ENCODE measurements at places on chromosomes 2 and 18.

GRCh38 chr2:1747065-1747941, 3.0 kb upstream of the PXDN start:
- DNase-seq: no peak

DNA sequence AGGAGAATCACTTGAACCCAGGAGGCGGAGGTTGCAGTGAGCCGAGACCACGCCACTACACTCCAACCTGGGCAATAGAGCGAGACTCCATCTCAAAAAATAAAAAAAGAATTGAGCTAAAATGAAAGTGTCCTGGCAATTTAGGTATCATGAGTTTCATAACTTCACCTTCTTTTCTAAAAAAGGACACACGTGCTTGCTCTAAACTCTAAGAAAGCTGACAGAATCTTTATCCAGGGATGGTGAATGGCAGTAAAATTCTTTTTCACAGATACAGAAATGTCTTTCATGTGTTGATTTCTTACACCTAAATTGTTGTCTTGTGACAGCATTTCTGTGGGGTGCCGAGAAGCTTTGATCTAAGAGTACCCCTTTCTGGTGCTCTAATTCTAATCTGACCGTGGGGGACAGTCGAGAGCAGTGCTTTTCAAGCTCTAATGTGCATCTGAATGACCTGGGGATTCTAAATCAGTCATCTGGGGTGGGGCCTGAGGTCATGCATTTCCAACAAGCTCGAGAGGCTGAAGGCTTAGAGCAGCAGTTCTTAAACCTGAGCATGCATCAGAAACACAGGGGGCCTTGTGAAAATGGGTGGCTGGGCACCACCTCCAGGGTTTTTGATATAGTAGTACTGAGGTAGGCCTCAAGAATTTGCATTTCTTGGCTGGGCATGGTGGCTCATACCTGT, 42.1 kb upstream of the REL start:
- DNase-seq: no peak

DNA sequence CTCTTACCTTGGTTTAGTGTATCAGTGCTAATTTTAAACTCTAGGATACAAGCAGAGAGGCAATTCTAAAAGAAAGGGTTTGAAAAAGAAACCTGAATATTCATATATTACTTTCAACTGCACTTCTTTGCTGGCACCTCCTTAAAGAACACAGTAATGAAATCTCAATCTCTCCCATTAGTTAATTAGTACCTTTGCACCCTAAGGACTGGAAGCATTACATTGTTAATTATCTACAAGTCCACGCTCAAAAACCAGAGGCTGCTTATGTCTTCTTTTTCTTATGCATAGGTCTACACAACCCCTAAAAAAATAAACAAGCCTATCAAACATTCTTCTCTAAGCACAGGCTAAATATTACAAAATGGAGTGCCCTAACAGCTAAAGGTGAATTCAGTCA, 20.2 kb downstream of the EPHA4 start:
- no peak for DNase-seq

GRCh38 chr18:24613896-24614640, 153.6 kb downstream of the HRH4 start:
- no peak for DNase-seq

DNA sequence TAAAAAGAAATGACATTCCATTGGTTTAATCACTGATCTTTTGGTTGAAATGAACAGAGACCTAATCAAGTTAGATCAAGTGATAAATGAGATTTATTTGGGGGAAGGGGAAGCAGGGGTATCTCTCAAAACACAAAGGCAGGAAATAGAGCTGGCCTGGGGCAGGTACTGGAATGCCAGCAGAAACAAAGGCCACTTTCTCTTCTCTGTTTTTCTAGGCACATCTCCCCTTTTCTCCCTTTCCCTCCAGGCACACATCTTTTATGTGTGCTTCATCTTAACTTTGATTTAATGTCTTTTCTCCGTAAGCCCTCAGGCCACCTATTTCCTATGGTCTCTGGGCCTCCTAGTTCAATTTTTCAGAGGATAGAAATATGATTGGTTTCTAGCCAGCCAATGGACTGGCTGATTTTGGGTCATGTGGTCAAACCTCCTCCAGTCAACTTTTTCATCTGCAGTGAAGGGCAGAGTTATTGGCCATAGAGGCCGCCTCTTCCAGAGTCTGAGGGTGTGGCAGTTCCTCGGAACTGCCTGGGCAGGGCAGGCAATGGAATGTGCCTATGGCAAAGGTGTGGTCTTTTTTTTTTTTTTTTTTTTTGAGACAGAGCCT, 58.9 kb upstream of the FAM136A start:
- no peak for DNase-seq

GRCh38 chr18:61031626-61032025, 301.6 kb upstream of the CDH20 start:
- no peak for DNase-seq

- no peak for DNase-seq
Observed at GRCh38 chr2:106073678-106074406, 120.3 kb downstream of the UXS1 start.

- DNase-seq: no peak
Observed at GRCh38 chr2:104862058-104862941, 8.4 kb downstream of the POU3F3 start.

- DNase-seq: no peak
Observed at GRCh38 chr2:61900281-61900680, 5.2 kb upstream of the COMMD1 start.

- DNase-seq: peak; percentile 80
Observed at GRCh38 chr2:237092920-237093781, 7.5 kb downstream of the COPS8 start.

DNA sequence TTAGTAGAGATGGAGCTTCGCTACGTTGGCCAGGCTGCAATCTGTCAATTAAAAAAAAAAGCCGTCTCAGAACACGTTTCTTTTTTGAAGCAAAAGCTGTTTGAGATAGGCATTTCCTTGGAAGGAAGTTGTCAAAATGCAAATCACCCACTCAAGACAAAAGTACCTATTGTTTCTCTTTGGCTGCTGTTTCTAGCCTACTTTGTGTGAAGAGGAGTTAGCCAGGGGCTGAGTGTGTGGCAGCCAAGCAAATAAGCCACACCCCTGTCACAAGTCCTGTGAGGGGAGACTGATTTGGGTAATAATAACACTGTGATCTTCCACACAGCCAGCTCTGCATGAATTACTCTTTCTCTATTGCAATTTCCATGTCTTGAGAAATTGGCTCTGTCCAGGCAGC, 47.4 kb upstream of the CDCA7 start:
- DNase-seq: no peak

DNA sequence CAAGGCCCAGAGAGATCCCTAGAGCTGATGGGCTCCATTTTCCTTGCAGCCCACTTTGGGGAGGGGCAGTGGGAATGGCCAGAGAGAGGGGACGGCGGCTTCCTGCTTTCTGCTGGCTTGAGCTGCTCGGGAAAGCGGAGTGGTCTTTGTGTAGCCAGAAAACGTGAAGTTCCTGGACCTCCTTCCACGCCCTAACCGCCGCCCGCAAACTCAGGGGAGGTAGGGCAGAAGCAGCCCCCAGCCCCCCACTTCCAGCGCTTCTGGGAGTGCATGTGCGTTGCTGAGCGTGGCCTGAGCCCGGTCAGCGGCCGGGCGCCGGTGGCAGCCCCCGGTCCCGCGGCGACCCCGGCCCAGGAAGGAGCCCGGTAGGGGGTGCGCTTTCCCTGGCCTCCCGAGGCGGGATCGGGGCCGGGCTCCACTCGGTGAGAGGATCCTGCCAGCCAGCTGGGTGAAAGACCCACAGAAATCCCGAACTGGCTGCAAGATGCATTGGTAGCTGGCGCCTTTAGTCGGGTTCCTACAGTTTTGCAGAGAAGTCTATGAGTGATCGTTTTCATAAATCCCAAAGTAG, 25.3 kb upstream of the BOD1L2 start:
- no peak for DNase-seq

GRCh38 chr2:187569042-187569441, 14.8 kb upstream of the TFPI start:
- no peak for DNase-seq

DNA sequence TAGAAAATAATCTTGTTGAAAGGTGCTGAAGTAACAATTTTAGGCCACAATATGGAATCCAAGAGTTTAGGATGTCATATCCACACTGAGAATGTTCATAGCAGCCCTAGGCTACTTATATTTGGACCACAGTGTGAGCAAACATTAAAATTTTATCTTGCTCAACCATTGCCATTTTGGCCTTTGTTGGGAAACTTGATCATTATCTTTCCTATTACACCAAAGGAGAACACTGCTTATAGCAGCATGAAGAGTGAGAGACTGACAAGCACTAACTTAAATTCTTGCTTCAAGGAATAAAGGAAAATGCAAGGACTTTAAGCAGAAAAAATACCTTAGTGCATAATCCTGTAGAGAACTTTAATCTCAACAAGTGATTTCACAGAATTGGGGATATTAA, 86.3 kb upstream of the LRRTM4 start:
- DNase-seq: no peak

GRCh38 chr2:225487878-225488416, 88.4 kb downstream of the NYAP2 start:
- DNase-seq: no peak

DNA sequence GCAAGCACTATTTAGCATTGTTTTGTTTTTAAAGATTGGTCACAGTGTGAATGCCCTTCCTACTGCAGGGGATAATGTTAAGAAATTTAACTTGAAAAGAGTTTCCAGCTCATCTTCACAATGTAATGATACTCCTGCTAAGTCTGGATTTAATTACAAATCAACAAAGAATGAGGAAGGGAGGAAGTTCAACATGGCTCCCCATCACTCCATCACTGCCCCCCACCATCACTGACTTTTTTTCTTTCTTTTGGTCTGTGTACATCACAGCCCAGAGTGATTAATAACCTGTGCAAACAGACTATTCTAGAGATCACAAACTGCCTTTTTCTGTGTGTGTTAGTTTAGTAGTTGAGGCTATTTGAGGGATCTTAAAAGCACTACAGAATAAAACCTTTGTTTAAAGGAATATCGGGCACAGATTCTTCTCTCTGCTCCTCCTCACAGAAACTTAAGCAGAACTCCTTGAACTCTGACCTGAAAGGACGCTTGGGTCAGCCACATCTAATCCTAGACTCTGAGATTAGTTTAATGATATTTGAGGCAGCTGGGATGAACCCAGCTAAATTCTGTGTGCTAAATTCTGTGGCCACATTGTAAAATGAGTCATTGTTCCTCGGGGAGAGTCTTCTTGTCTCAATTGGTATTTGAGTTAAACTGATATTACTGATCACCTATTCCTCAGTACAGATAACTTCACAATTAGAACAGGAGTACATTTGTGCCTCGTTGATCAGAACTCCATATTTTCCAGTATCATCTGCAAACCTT, 47.8 kb downstream of the SATB2 start:
- no peak for DNase-seq

DNA sequence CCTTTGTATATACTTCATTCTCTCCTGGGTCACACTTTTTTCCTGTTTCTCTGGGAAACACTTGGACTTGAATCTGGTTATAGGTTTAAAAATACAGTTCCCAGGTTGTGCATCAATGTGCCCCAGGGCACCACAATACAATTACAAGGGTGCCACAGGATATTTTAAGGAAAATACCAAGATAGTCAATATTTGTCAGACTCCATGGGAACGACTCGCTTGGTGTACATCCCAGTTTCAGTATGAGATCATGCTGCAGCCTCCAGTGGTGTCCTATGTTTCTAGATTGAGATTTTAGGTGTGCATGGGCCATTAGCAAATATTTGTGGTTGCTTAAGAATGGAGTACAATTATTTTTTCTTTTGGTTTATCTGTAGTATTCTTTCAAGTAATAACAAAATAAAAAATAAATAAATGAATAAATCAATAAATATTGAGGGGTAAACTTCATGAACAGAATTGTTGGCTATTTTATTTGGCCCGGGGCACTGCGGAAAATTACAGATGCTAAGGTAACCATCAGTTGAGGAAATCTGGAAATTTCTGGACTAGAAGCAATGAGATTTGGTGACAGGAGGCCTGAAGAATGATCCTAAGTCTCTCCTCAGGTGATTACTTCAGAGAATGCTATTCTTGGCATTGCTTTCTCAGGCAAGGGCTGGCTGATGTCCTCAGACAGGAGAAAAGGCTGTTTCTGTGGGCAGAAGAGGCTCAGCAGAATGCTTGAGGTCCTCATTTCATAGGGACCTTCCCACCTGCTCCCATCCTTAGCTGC, 649.3 kb upstream of the SOX11 start:
- no peak for DNase-seq

GRCh38 chr2:72291059-72291458, 143.4 kb upstream of the CYP26B1 start:
- DNase-seq: no peak

- DNase-seq: no peak
Observed at GRCh38 chr2:100964222-100964621, 37.9 kb upstream of the RPL31 start.

- DNase-seq: no peak
Observed at GRCh38 chr18:64799376-64799775, 650.5 kb upstream of the LINC00305 start.

DNA sequence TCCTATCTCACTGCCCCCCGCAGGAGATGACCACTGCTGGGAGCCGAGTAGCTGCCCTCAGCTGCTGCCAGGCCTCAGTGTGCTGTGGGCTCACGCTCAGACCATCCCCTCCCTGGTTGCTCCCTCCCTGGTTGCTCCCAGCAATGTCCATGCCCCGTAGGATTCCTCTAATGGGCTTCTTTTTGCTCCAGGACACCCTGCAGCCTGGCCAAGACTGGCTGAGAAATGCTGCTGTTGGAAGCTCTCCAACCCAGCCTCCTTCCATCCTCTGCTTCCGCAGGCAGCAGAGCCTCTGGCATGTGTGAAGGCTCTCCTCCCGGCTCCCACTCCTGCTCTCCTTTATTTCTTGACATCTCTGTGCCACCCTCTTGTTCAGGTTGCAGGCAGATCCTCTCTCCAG, 48.6 kb downstream of the SOX11 start:
- no peak for DNase-seq

DNA sequence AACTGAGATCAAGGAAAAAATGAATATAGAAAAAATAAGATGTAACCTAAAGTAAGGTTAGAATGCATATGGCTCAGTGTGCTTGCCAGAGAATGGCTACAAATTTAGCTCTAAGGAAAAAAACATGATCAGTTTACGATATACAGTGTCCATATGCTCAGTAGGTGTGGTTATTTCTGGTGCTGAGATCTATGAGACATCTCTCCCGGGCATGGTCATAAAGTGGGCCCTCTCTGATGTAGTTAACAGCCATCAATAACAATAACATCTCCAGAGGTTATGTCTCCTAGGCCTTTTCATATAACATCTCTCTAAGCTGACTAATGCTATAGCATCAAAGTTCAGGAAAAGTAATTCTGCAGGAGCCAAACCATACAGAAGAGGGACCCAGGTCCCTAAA, 56.3 kb upstream of the UBE2E3 start:
- no peak for DNase-seq

GRCh38 chr2:112304298-112304941, 29.0 kb downstream of the ZC3H6 start:
- no peak for DNase-seq

DNA sequence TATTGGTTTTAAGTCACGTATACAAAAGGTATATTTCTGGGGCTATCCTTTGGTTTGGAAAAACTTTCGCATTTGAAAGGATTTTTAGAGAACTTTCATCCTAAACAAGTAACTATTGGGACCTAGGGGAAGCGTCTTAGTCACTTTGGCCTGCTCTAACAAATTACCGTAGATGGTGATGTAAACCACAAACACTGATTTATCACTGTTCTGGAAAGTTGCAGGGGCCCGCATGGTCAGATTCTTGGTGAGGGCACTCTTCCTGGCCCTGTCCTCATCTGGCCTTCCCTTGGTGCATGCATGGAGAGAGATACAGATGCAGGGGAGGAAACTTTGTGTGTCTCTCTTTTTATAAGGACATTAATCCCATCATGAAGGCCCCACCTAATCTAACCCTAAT, 49.1 kb upstream of the ANKRD62 start:
- DNase-seq: no peak
